ENCODE measurements at places on chromosomes 12 and 14.

DNA sequence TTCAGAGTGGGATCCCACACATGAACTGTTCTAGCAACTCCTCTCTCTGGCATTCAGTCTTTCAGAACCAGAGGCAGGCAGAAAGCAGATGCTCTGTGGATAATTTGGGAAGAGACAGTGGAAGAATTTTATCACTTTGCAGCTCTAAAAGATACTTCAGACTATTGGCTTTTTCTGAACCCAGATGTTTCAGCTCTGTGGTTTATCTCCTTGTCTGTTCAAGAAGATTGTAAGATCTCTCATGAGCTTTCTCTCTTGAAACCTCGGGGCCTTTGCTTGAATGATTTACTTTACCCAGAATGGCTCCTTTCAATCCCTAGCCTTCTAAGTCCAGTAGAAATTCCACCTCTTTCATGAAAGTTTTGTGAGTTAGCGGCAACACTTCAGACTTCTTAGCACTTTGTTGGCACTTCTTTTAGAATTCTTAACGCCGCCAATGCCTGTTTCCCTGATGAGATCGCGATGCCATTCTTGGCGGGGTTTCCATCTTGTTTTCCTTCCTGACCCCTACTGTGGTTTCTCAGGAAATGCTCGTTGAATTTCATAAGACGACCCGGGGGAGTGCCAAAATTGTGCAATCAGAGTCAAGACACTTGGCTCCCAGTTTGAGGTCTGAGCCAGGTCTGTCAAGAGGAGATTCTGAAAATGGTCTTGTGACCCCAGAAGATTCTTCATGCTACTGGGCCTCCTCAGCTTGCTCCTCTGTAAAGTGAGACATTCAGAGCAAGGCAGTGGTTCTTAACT lies 107.0 kb upstream of the PRICKLE1 start:
- no peak for DNase-seq

DNA sequence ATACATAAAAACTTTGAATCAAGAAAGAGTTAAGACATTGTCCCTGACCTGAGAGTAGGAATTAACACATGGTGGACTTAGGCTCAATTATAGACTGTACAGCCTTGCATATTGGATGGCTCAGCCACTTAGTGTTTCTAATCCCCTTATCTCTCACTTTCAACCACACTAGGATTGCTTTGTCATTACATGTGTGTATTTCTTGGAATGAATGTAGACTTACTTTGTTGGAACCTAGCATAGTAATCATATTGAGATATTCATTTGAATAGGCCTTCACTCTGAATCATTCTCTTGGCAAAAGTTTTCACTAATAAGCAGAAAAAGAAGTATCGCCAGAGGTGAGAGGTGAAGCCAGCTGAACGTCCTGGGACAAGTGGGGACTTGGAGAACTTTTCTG lies 1973.9 kb upstream of the FLRT2 start:
- no peak for DNase-seq

DNA sequence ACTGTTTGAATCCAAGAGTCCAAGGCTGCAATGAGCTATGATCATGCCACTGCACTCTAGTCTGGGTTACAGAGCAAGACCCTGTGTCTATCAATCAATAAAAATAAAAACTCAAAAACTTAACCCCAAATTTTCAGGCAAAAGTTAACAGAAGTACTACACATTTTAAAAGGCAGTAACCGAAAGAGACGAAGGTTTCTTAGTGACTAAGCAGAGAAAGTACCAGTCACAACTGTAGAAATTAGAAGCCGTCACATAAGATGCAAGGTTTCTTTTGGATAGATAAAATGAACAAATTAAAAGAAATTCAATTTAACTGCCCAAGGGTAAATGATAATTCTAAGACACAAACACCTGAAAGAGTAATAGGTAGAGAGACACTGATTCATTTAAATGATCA lies 103.5 kb downstream of the MED13L start:
- DNase-seq, result no peak

GRCh38 chr12:19992311-19992710 lies 376.0 kb upstream of the PDE3A start:
- DNase-seq, result no peak

- DNase-seq, result no peak
Measured at GRCh38 chr12:53320352-53321195, 836 bp downstream of the AAAS start.

GRCh38 chr14:36848213-36848612 lies 186.6 kb downstream of the PAX9 start:
- no peak for DNase-seq

DNA sequence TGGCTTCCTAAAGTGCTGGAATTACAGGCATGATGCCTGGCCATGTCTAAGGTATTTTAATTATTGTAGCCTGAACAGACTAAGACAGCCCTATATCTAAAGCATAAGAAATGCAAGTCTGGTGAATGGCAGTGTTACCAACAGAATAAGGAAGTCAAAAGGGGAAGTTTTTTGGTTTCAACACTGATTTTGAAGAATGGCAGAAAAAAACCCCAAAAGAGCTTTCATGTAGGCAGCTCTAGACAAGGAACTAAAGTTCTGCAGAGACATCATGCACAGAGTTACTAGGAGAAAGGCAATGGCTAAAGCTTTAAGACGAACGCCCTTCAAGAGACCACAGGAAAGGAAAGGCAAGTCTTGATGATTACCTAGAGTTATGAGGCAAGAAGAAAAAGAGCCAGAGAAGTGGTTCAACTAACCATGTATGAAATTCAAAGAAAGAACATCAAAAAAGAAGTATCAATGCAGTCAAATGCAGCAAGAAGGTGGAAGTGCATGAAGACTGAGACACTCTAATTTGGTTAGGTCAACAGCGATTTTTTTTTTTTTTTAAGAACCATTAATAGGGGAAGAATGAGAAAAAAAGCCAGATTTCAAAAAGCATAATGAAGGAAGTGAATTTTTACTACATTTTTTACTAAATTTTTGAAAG lies 50.8 kb downstream of the RPS6KA5 start:
- no peak for DNase-seq

- DNase-seq, result no peak
Measured at GRCh38 chr14:92641306-92641705, 107.1 kb downstream of the LGMN start.

DNA sequence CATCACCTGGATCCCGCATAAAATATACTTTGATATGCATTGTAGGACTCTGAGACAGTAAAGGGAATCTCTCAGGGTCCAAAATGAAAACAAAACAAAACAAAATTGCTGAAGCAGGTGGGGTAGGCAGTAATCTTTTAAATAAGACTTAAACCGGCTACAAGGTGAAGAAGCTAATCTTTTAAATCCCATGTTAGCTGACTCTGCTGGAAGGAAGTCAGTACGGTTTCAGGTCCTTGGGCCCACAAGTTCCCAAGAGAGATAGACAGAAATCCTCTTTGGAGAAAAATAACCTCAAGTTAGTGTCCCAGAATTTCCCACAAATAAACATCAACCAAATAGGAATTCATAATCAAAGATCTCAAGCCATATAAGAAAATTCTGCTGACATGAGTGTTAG lies 5.0 kb upstream of the EPS8 start:
- no peak for DNase-seq

- no peak for DNase-seq
Measured at GRCh38 chr12:18998343-18999261, 130.9 kb upstream of the PLEKHA5 start.

- DNase-seq, result peak; percentile 36
Measured at GRCh38 chr12:124030510-124030909, 57.5 kb downstream of the ZNF664 start.

DNA sequence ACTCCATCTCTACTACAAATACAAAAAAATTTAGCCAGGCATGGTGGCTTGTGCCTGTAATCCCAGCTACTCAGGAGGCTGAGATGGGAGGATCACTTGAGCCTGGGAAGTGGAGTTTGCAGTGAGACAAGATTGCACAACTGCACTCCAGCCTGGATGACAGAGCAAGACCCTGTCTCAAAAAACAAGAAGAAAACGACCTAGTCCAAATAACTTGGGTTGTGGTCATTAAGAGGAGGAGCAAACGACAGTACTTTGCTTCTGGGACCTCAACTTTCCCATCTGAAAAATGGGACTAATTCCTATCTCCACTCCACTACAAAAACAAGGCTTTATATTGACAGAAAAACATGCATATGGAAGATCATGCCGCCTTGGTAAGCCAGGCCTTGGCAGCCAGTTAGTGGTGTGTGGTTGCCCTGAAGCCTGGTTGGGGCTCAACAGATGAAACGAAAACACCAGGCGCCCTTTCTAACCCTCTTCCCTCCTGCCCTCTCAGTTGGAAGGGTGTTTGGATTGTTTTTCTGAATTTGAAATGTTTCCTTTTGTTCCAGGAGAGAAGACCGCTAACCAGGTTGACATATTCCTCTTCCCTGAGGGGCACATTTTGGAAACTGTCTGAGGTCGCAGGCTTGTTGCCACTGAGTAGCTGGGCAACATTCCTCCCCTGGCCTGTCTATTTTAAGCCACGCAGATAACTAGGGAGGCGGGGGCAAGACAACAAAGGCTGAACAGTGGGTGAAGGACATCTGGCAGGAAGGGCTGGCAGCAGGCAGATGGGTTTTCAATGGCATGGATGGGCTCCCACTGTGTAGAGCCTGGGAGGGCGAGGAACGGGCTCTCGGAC lies 13.7 kb upstream of the VPS37B start:
- DNase-seq, result peak; percentile 69

DNA sequence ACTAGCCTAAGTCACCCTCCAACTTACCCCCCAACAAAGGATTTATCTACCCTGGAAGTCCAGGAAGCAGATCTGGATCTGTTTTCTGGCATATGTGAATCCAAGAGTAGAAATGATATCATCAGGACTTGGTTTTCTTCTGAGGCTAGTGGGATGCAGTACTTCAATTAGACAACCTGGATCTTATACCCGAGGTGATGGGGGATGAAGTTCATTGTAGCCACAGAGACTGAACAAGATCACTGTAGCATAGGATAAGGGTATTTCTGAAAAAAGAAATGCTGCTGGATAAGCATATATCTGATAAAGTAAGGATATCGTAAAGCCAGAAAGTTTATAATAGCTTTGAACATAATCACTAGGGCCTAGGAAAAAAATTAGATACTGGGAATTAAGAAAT lies 174.4 kb downstream of the FOXA1 start:
- DNase-seq, result no peak

GRCh38 chr12:11785712-11786111 lies 136.2 kb downstream of the ETV6 start:
- DNase-seq, result no peak

- DNase-seq, result no peak
Measured at GRCh38 chr14:53408175-53408879, 255.2 kb upstream of the DDHD1 start.

DNA sequence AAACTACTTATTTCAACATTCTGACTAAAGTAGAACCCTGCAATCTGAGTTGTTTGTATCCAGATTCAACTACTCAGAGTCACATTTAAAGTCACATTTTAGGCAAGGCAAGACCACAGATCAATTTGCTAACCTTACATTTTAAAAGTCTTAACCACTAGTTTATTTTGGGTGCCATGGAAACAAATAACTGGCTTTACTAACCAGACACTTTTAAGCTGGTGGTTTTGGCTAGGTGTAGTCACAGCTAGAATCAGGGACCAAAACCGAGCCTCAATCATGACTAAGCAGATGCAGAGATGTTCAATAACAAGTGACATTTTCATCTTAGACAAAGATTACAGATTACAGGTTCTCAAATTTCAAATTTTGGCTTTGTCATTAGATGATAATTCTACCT lies 115.3 kb downstream of the PDE6H start:
- no peak for DNase-seq

DNA sequence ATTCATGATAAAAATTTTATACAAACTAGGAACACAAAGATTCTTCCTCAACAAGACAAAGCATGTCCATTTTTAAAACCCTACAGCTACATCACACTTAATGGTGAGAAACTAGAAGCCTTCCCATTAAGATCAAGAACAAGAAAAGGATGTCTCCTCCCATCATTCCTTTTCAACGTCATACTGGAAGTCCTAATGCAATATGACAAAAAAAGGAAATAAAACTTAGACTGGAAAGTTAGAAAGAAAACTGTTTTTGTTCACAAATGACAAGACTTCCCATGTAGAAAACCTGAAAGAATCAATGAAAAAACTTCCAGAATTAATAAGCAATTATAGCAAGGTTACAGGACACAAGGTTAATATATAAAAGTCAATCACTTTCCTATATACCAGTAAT lies 82.5 kb downstream of the NUMB start:
- DNase-seq, result no peak

GRCh38 chr12:50187084-50187900 lies 20.1 kb upstream of the CERS5 start:
- DNase-seq, result no peak

DNA sequence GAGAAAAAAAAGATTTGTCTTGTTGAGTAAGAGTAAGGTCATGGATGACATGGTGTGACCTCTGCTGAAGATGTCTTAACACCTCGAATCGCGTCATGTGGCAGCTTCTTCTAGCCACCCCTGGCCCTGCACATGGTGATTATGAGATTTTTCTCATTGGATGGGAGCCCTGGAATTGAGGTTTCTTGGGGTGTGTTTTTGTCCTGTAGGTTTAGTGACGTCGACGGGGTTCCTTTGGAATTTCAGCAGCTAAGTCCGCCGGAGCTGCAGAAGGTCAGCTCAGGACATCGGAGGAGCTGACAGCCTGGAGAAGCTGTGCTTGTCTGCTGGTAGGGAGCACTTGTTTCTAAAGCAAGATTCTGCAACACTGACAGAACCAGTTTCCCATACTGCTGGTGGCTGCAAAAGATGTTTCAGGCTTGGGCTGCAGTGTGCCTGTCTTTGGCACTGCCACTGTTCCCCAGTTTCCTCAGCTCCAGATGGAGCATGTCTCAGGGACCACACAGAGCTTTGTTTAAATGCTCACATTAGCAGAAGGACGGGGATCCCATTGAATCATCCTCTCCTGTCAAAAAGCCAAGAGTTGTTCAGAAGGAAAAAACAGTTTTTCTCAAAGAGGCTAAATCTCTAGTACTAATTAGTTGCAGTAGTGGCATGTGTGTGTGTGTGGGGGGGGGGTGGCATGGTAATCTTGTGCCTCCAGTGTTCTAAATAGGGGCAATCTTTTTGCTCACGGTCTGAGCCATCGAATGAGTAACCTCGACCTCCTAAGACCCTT lies 5.2 kb upstream of the FOS start:
- no peak for DNase-seq

GRCh38 chr12:116977465-116978380 lies 67.0 kb downstream of the FBXW8 start:
- no peak for DNase-seq

GRCh38 chr14:37637341-37637740 lies 41.9 kb downstream of the TTC6 start:
- DNase-seq, result no peak

DNA sequence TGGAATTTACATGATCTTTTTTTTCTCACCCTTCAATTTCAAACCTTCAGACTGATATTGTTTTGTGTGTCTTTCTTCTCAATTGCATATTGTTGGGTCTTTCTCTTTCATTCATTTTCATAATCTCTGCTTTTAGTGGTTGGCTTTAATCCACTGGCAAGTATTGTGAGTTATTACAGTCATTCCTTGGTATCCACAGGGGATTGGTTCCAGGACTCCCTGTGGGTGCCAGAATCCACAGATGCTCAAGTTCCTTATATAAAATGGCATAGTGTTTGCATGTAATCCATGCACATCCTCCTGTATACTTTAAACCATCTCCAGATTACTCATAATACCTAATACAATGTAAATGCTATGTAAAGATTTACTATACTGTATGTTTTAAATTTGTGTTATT lies 29.7 kb upstream of the PARP11 start:
- no peak for DNase-seq

GRCh38 chr14:61476754-61477410 lies 155.5 kb downstream of the PRKCH start:
- DNase-seq, result no peak

- no peak for DNase-seq
Measured at GRCh38 chr14:94868772-94869072, 98.8 kb upstream of the GSC start.

Data from H9 (cell line).